ENCODE measurements at places on chromosomes 3 and 15.

GRCh38 chr3:11570251-11570650 lies 73.5 kb downstream of the VGLL4 start:
- no peak for DNase-seq

- DNase-seq = no peak
Observed at GRCh38 chr3:186964616-186965015, 34.3 kb downstream of the ST6GAL1 start.

GRCh38 chr3:59056706-59057105 lies 6.9 kb upstream of the CFAP20DC start:
- no peak for DNase-seq

DNA sequence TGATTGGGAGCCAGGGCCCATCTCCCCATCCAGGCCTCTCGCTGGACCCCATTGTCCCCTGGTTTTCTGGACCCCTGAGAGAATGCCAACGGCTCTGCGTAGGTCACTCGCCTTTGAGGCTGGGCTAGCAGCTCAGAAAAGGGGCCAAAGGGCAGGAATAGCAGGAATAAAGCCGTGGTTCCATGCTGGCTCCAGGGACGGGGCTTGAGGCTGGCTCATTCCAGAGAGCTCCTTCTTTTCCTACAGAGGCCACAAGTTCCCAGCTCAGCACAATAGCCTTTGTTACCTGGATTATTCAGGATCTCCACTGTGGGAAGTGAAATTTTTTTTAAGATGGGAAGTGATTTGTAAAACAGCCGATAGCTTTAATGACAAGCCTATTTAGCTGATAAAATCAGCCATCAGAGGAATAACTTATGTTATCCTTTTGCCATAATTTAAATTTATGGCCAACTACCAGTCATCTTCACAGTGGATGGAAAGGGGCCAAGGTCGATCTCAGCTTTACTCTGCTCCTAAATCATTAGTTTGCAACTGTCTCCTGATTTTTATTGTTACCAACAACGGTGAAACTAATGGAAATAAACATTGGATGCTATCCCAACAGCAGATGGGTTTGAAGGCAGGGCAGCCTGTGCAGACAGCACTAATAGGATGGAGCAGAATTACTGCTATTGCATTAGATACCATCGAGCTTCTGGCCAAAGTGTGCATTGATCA lies 124.3 kb downstream of the TMEM266 start:
- no peak for DNase-seq

DNA sequence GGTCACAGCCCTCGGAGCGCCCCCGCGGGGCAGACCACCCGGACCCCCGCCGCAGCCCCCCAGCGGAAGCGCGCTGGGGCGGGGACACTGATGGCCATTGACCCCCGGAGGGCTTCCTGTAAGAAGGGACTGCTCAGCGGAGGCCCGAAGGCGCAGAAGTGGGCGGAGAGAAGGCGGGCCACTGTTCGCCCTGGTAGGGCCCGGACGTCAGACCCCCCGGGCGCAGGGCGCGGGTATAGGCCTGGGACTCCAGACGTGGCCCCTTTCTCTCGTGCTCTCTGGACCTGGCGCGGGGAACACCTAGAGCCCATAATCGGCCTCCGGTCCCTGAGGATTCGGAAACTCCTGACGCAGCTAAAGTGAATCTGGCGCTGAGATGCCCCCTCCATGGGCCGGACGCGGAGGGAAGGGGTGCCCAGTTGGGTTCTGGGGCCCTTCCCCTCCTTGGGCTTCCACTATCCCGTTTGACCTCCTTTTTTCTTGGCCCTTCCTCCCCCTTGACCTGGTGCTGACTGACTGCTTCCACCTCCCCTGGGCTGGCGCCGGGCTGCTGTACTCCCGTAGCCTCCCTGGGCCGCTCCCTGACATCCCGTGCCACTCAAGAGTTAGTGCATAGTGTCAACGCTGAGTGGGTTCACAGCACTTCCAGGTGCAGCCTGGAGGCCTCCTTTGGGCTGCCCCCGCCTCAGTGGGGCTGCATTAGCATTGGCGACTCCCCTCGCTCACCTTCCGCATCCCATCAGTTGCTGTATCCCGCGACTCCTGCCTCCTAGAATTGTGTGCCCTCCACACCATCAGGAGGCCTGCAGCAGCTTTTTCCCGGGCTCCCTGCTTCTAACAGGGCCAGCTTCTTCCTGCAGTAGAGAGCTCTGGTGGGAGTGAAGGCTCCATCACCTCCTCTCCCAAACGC lies 694 bp downstream of the ABTB1 start:
- DNase-seq = no peak

- DNase-seq = no peak
Observed at GRCh38 chr3:54434756-54435155, 312.4 kb downstream of the CACNA2D3 start.

DNA sequence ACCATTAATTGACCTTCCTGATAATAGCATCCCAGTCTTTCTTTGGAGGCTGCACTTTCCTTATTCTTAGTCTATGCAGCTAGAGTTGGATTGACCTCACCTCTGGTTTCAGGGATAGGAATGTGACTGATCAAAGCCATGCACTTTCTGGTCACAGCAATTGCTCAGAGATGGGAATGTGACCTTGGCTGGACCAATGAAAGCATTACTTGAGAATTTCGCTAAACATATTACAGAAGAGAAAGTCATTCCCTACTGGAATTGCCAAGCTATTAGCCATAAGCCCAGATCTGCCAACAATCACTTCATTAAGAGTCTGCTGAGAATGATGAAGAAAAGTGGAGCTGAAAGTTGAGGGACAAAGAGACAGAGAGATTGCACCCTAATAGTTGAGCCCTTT lies 32.7 kb downstream of the RTP1 start:
- no peak for DNase-seq

- DNase-seq = no peak
Observed at GRCh38 chr3:95645291-95645690, 1169.1 kb upstream of the EPHA6 start.

- no peak for DNase-seq
Observed at GRCh38 chr15:78923480-78924360, 21.1 kb downstream of the CTSH start.

DNA sequence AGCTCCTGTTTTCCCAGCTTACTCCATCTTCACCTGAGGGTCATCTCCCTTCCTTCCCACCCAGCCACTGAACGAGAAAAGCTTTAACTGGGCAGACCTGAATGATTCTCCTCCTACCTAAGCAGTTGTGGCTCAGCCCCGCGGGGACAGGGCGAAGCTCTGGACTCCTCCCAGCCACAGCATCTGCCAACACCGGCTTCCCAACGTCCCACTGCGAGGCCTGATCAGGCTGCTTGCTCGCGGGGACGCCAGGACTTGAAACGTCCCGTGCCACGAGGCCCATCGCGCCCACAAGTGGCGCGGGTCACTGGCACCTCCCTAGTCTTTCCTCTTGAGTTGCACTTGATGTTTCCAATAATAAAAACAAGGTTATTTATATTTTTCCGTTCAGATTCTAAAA lies at the start of gene SPATA16:
SPATA16 (minus strand) TSS at position 250 of the 400 bp plus-strand sequence. CDS start 23,504 bp downstream, outside the sequence.
- no peak for DNase-seq

- no peak for DNase-seq
Observed at GRCh38 chr3:62462788-62463187, 89.4 kb upstream of the FEZF2 start.

DNA sequence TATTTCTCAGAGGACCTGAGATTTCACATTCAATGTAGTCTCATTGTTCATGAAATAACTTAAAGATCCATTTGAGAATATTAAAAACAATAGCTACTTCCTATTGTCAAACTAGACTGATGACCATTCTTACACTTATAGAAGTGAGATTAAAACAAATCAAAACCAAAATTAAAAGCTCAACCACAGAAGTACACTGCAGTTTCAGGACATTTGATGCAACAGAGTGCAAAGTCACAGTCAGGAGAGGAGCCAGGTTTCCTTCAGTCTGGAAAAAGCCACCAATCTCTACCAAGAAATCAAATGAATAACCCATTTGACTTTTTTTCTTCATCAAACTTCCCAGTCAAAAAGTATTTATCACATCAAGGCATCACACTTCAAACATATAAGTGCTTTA lies 5.5 kb downstream of the CCPG1 start:
- DNase-seq = no peak

DNA sequence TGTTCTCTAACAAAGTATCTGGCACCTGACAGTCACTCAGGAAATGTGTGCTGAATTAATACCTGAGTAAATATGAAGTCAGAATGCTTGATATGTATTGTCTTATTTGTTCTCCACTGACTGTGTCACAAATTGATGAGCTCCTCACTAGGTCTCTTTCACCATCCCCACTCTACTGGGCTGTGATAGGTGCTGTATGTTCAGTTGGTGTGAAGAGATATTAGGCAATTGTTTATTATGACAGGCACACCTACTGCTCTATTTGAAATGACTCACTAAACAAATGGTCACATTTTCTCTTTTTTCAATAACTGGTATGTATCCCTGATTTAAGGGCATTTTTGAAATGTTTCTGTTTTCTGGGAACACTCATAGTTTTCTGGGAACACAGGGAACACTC lies 25.2 kb upstream of the CCDC39 start:
- no peak for DNase-seq

DNA sequence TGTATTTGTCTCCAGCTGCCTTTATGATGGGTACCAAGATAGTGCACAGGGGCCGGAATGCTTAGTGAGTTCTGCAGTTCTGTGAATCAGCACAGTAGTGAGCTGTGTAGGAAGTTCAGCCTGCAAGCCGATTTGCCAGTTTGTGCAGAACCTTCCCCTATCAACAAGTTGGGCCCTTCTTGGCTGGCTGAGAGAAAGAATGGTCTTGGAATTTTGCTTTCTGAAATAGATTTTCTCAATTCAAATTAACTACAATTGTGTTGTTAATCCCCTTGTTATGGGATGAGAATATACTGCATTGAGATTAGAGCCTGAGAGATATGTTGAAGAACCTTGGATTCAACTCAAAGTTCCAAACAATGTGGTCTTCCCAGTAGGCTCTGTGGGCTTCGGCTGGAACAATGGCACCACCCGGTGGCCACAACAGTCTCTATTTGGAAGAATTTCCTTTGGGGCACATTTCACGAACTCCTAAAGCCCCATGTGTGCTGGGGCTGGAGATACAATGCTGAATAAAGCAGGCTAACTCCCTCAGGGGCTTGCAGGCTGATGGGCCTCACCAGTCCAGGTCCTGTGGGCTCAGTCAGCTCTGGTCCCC lies 59.1 kb downstream of the TRIM42 start:
- no peak for DNase-seq

- DNase-seq = no peak
Observed at GRCh38 chr15:74124196-74124595, 6.2 kb upstream of the ISLR2 start.

GRCh38 chr3:60579734-60580133 lies 671.5 kb downstream of the FHIT start:
- DNase-seq = peak; percentile 83

GRCh38 chr3:64357481-64357880 lies 132.2 kb upstream of the PRICKLE2 start:
- no peak for DNase-seq

GRCh38 chr3:186021673-186022362 lies 84.0 kb upstream of the TRA2B start:
- peak; percentile 72 for DNase-seq

DNA sequence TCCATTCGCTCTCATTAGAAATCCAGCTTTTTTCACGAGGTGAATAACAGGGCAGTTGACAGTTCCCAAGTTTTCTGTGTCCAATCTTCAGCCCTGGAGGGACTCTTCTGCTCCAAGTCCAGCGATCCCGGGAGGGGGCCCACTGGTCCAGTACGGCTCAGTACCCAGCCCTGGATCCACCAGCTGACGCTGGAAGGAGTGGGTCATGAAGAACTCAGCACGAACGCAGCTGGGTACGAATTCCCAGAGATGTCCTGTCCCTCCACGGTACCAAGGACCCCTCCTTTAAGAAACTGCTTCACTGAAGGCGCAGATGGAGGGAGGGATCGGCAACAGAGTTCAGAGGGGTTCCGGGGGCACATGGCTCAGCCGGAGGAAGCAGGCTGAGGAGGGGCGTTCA lies 16.5 kb upstream of the CLK3 start:
- DNase-seq = no peak

DNA sequence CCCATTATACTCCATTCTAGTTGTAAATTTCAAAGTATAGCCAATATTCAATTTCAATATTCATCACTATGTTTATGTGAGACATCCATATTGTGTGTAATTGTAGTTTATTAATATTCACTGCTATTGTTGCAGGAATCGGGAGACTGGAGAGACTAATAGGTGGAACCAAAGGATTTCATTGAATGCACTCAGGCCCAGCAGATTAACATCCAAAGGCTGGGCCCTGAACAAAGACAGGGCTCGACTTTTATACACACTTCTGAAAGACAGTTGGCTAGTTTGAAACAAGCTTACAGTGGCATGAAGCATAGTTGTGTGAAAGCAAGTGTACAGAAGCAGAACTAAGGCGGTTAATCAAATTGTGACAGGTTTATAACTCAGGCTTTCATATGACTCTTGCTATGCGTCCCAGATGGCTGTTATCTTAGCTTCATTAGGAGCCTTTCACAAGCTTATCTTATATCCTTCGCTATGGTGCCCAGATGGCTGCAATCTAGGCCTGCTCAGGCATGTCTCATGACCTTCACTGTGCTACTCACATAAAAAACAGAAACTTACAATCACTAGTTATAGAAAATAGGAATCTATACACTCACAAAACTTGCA lies 1038.8 kb upstream of the EPHA6 start:
- DNase-seq = no peak

DNA sequence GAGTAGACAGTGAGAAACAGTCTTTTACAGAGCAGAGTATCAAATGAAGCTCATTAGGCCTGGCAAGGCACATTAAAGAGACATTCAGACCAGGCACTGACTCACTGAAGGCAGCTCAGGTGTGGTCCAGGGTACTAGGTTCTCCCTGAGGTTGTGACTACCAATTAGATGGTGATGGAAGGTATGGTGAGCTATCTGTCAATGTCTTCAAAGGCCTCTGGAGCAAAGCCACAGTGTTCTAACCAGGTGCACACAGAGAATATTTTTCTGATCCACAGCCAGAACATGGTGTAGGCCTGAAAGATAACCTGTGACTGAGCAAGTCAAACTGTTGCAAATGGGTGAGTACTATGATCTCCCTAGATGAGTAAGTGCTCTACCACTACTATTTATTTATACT lies 51.5 kb downstream of the EOMES start:
- no peak for DNase-seq

GRCh38 chr3:131371688-131372066 lies 9.9 kb upstream of the NUDT16 start:
- DNase-seq = no peak

GRCh38 chr3:161452179-161452578 lies 44.4 kb upstream of the OTOL1 start:
- no peak for DNase-seq

Measured in fibroblast of skin of left biceps (primary cell).